Heart left ventricle (tissue), 16 donors: ENCODE measurements at places on chromosomes 1 and 21. TPM values are rescaled to one million over a fixed set of nuclear protein-coding genes. Genes with fewer than 3 reads are reported as not detected.

AQP10 gene
- not detected for total RNA-seq

LYPLAL1 gene
- 90.5 TPM for total RNA-seq

LAMC2 gene
- total RNA-seq: 15.4 TPM

PIK3C2B gene
- total RNA-seq: 27.5 TPM

NEXN gene
- total RNA-seq: 370 TPM

FGGY gene
- 28.0 TPM for total RNA-seq

HIVEP3 gene
- 11.9 TPM for total RNA-seq

DNA sequence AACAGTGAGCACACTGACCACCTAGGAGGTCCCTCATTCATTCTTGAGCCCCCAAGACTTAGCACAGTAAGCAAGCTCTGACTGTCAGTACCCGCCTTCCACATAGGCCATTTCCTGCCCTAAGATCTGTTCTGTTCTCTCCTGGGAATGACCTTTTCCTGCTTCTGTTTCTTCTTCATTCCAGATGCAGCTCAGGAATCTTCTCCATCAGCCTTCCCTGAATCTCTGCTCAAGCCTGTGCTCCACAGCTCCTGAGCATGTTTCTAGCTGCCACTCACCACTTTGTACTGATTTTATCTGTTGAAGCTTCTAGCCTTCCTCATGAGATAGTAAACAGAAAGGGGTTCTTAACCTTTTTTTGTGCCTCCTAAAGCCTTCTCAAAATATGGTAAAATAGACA is 56.6 kb downstream of the ZNF281 start:
- no peak overlapping the region for H3K27ac ChIP-seq
- no peaks in the 10 kb centered on the region for H3K36me3 ChIP-seq
- no peaks in the 10 kb centered on the region for H3K27me3 ChIP-seq
- H3K4me3 ChIP-seq: no peak overlapping the region

- H3K4me3 ChIP-seq: no peak overlapping the region
- no peaks in the 10 kb centered on the region for H3K36me3 ChIP-seq
Measured at GRCh38 chr21:31991356-31992331, 118.8 kb downstream of the HUNK start.

DNA sequence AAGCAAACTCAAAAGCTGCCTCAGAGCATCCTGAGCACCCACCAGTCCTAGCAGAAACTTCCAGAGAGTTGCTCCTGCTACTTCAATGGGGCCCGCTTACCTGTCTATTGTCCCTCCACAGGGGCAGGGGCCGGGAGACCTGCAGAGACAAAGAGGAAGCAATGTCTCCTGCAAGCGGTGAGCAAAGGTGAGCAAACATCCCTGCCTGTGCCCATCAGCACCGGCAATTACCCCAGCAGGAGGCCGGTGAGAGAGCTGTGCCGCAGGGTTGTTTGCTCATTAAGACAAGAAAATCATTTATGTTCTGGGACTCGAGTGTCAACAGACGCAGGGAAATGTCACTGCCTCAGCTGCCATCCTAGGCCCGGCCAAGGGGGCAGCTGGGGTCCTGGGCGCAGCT is 53.8 kb upstream of the TARDBP start:
- H3K4me1 ChIP-seq: peaks cover 17% of the 10 kb centered on the region
- H3K4me3 ChIP-seq: no peak overlapping the region
- no peak for DNase-seq
- no peaks in the 10 kb centered on the region for H3K36me3 ChIP-seq
- no peak overlapping the region for H3K27ac ChIP-seq
- H3K27me3 ChIP-seq: no peaks in the 10 kb centered on the region

- H3K27me3 ChIP-seq: no peaks in the 10 kb centered on the region
- H3K36me3 ChIP-seq: no peaks in the 10 kb centered on the region
- no peak overlapping the region for H3K27ac ChIP-seq
- DNase-seq: no peak
- no peaks in the 10 kb centered on the region for H3K4me1 ChIP-seq
Measured at GRCh38 chr1:154440036-154440804, 35.1 kb downstream of the IL6R start.

- H3K27ac ChIP-seq: no peak overlapping the region
- H3K27me3 ChIP-seq: peaks cover 5% of the 10 kb centered on the region
- H3K4me1 ChIP-seq: no peaks in the 10 kb centered on the region
- H3K4me3 ChIP-seq: no peak overlapping the region
- no peak for DNase-seq
- no peaks in the 10 kb centered on the region for H3K36me3 ChIP-seq
Measured at GRCh38 chr21:44377201-44377921, 23.9 kb downstream of the TRPM2 start.

DNA sequence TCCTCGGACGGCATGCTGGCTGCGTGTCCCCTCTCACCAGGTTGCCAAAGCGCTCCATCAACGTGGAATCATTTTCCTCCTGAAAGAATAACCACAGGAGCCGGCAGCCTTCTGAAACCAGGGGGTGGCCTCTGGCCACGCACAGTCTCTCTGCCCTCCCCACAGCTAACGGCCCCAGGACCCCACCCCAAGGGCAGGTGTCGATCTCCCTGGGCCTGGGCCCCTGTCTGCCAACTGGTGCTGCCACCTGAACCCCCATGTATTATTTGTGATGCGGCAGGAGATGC is 46.1 kb downstream of the KCNAB2 start:
- H3K27me3 ChIP-seq: no peaks in the 10 kb centered on the region
- H3K36me3 ChIP-seq: no peaks in the 10 kb centered on the region
- no peak overlapping the region for H3K4me3 ChIP-seq
- no peaks in the 10 kb centered on the region for H3K4me1 ChIP-seq
- no peak overlapping the region for H3K27ac ChIP-seq

- H3K27ac ChIP-seq: peak overlapping the region; percentile 92
- H3K36me3 ChIP-seq: no peaks in the 10 kb centered on the region
Measured at GRCh38 chr1:234912548-234913277, 215.9 kb downstream of the TOMM20 start.

- no peak overlapping the region for H3K27ac ChIP-seq
- no peaks in the 10 kb centered on the region for H3K27me3 ChIP-seq
- H3K4me3 ChIP-seq: no peak overlapping the region
- no peaks in the 10 kb centered on the region for H3K4me1 ChIP-seq
- no peaks in the 10 kb centered on the region for H3K36me3 ChIP-seq
- DNase-seq: no peak
Measured at GRCh38 chr1:100045206-100045605, 75.4 kb downstream of the SLC35A3 start.

- H3K27me3 ChIP-seq: peaks cover 2% of the 10 kb centered on the region
- H3K36me3 ChIP-seq: no peaks in the 10 kb centered on the region
- H3K4me3 ChIP-seq: no peak overlapping the region
Measured at GRCh38 chr21:45048968-45049367, 25.4 kb upstream of the ADARB1 start.

DNA sequence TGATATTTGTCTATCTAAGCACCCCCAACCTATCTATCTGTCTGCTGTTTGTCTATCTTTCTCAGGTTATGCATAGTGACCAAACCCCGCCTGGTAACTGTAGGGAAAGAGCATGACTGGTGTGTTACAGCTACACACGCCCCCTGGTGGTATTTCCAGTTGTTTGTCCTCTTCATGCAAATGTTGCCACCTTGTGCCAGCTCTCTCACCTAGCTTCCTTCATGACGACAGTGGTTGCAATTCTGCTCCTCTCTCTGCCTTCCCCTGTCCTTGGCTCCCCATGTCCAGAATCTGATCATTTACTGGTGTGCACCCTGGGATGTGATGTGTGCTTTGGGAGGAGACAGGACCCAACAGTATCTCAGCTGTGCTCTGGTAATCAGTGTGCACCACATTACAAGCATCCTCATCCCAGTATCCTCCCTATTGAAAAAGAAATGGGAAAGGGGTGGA is 8.1 kb upstream of the INKA2 start:
- H3K27me3 ChIP-seq: no peaks in the 10 kb centered on the region
- H3K27ac ChIP-seq: no peak overlapping the region
- H3K4me1 ChIP-seq: peaks cover 11% of the 10 kb centered on the region
- H3K36me3 ChIP-seq: no peaks in the 10 kb centered on the region
- H3K4me3 ChIP-seq: no peak overlapping the region

DNA sequence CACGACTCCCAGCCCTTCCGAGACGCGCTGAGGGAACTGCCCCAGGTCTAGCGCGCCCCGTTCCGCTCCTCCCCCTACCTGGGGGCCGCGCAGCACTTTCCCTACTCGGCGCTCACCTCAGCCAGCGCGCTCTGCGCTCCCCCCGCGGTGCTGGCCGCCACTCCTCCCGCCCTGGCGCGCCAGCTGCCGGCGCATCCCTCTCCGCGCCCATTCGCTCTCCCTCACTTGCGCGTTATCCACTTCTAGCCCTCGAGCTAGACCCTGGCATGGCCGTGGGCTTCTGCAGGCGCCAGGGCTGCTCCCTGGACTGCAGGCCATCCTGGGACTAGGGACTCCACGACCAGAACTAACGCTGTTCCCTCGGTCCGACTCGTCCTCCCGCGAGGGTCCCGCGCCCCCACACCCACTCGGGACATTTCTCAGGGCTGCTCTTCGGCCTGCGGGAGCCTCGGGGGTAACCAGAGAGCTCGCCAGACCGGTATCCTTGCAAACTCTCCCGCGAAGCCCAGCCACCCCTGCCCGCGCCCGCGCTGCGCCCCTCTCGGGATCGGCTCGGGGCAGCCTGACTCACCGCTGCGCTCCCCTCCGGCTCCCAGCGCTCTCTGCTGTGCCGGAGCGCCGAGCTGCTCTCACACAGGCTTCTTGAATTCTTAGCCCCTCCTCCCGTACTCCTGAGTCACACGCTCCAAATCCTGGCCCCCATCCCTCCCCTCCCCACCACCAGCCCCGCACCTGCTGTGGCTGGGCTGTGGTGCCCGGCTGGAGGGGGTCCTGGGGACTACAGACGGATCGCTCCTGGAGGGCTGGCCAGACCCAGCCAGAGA is at the start of gene NGF:
Gene NGF, minus strand, starts transcription at position 617 of the 824 bp plus-strand sequence. CDS start 51,454 bp downstream, outside the sequence.
- peak within 1 kb of the TSS; percentile 81 for H3K27ac ChIP-seq
- H3K27me3 ChIP-seq: no peaks in the 10 kb centered on the region
- H3K4me1 ChIP-seq: peaks cover 38% of the 10 kb centered on the region
- peak within 1 kb of the TSS; percentile 73 for H3K4me3 ChIP-seq
- no peaks in the 10 kb centered on the region for H3K36me3 ChIP-seq
